ENCODE measurements at places on chromosomes 3 and 15.

- no peak overlapping the region for H3K4me3 ChIP-seq
- H3K27ac ChIP-seq: no peak overlapping the region
- no peaks in the 10 kb centered on the region for H3K4me1 ChIP-seq
Measured at GRCh38 chr3:166488977-166489672, 651.9 kb upstream of the BCHE start.

- H3K27me3 ChIP-seq: no peaks in the 10 kb centered on the region
- no peak for DNase-seq
- no peak overlapping the region for H3K27ac ChIP-seq
- peaks cover 4% of the 10 kb centered on the region for H3K36me3 ChIP-seq
Measured at GRCh38 chr3:47405820-47406761, 25.3 kb downstream of the PTPN23 start.

DNA sequence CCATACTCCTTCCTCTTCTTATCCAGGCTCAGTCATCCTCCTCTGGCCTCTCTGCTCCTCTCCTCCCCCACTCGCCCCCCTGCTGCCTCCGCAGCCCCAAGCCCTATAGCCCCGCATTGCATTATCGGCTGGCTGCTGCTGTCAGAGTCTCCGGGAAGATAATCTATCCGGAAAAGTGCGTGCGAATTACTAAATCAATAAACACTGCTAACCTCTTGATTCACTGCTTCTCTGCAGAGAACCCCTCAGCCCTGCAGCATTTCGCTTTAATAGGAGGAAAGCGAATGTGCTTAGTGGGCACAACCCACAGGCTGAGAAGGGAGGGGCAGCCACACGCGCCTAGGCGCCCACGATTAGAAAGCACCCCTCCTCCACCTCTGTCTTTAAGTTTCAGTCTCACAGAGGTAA is 167.6 kb downstream of the ABHD5 start:
- H3K4me1 ChIP-seq: peaks cover 6% of the 10 kb centered on the region
- peaks cover 73% of the 10 kb centered on the region for H3K27me3 ChIP-seq
- H3K27ac ChIP-seq: no peak overlapping the region
- no peak overlapping the region for H3K4me3 ChIP-seq
- H3K36me3 ChIP-seq: no peaks in the 10 kb centered on the region

- peaks cover 7% of the 10 kb centered on the region for H3K27me3 ChIP-seq
- no peak for DNase-seq
- H3K4me3 ChIP-seq: no peak overlapping the region
- no peaks in the 10 kb centered on the region for H3K36me3 ChIP-seq
- peaks cover 35% of the 10 kb centered on the region for H3K4me1 ChIP-seq
Measured at GRCh38 chr15:90864507-90864906, 3.9 kb upstream of the FURIN start.

- H3K4me1 ChIP-seq: no peaks in the 10 kb centered on the region
- H3K27ac ChIP-seq: no peak overlapping the region
- DNase-seq: no peak
- H3K27me3 ChIP-seq: peaks cover 12% of the 10 kb centered on the region
Measured at GRCh38 chr3:192481638-192482037, 245.7 kb downstream of the FGF12 start.

DNA sequence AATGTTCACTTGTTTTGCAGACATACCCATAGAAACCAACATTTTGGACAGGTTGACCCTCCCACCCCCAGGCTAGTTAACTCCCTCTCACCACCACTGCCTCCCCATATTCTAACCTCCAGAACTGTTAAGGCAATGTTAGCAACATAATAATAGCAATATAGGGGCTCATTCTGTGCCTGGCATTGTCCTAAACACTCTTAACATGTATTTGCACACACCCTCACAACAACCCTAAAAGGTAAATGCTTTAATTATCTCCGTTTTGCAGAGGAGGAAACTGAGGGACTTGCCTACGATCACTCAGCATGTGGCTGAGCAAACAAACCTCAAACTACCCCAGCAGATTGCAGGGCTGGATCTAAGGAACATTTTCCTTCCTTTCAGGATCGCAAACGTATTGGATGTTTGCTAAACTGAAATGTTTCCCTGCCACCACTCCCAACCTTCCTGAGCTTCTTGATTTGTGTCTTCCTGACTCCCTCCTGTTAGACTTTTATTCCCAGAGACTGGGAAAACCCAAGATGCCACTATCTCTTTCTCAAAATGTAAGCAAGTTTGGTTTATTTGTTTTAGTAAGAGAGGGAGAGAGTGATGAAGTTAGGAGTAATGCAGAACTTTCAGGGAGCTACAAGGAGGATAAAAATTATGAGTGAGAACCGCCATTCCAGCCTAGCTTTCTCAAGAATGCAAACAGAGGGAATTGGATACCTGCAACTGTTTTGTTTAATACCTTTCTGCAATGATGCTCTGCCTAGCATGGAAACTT is 1.3 kb downstream of the SCG5 start:
- no peak for DNase-seq
- peaks cover 9% of the 10 kb centered on the region for H3K27me3 ChIP-seq
- H3K4me3 ChIP-seq: peak overlapping the region; percentile 33
- no peaks in the 10 kb centered on the region for H3K36me3 ChIP-seq

DNA sequence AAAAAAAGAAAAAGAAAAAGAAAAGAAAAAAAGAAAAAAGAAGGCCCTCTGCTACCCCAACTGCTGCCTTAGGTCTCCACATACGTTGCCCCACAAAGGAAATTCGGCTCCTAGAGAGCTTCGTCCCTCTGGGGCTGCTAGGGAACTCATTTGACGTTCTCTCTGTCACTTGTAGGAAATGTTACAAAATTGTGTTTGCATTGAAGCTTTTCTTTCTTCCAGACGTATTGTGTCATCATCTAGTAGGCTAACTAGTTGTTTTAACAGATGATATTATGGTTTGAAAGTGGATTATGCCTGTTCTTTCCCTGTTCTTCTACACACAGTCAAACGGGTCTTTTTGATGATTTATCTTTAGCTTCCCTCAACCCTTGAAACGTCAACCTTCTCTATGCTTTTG is 125.3 kb downstream of the BDH1 start:
- peaks cover 9% of the 10 kb centered on the region for H3K4me1 ChIP-seq
- no peak overlapping the region for H3K4me3 ChIP-seq
- no peaks in the 10 kb centered on the region for H3K36me3 ChIP-seq
- H3K27me3 ChIP-seq: peaks cover 59% of the 10 kb centered on the region

DNA sequence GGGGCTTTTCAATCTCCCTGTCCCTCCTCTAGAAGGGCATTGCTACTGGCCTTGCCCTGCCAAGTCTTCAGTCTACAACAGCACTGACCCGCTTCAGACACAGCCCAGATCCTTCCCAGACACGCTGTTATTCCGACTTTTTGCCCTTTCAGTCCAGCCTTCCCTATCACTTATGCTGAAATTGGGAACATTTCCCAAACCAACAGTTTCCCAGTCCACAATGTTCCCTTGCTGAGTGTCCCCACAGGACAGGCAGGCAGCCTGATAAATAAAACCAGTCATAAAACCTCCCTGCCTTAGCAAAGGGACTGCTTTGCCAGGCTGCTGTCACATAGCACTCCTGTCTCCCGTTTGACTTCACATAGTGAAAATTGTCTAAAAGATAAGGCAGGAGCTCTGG is 43.5 kb downstream of the GOLGA6L2 start:
- no peak overlapping the region for H3K4me3 ChIP-seq
- H3K36me3 ChIP-seq: no peaks in the 10 kb centered on the region
- H3K27ac ChIP-seq: no peak overlapping the region

DNA sequence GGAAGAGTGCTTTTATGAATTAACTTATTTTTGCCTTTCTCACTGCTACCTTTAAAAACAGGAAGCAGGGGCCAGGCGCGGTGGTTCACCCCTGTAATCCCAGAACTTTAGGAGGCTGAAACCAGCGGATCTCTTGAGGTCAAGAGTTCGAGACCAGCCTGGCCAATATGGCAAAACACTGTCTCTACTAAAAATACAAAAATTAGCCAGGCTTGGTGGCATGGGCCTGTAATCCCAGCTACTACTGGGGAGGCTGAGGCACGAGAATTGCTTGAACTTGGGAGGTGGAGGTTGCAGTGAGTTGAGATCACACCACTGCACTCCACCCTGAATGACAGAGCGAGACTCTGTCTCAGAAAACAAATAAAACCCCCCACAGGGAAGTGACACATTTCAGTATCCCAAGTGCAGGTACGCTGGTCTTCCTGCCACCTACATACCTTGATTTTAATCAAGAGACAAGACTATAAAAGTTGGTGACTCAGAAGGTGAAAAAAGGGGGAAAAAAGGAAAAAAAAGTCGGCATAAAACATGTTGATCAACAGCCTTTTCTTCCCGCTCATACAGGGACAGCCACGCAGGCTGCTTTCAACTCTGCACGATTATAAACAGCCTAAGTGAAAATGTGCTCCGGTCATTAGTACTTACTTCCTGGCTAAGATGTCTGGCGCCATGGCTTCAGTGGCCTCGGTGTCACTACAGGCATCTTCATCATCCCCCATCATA is 18.8 kb downstream of the PPP1R2 start:
- no peak overlapping the region for H3K4me3 ChIP-seq
- no peaks in the 10 kb centered on the region for H3K27me3 ChIP-seq
- no peak for DNase-seq
- H3K27ac ChIP-seq: no peak overlapping the region
- H3K36me3 ChIP-seq: peaks cover 2% of the 10 kb centered on the region
- no peaks in the 10 kb centered on the region for H3K4me1 ChIP-seq

DNA sequence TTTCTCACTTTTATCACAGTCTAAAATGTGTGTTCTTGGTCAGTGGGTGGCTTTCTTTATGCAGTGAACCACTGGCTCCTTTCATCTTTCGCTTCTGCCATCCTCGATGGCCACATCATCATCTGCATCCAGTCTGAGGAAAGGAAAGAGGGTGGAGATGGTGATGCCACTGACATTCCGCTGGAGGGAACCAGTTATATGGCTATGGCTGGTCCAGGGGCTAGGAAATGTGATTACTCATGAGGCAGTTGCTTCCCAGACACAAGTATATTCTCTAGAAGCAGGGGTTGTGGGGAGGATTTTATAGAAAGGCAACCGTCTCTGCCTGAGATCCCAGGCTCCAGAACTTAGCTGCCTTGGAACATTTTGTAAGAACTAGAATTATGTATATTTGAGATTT is 246.7 kb upstream of the AZI2 start:
- no peak for DNase-seq
- no peak overlapping the region for H3K4me3 ChIP-seq
- no peaks in the 10 kb centered on the region for H3K4me1 ChIP-seq
- H3K36me3 ChIP-seq: no peaks in the 10 kb centered on the region

GRCh38 chr15:64333986-64334929 is 21.7 kb downstream of the CSNK1G1 start:
- peaks cover 9% of the 10 kb centered on the region for H3K36me3 ChIP-seq
- no peaks in the 10 kb centered on the region for H3K27me3 ChIP-seq
- no peak overlapping the region for H3K4me3 ChIP-seq
- H3K4me1 ChIP-seq: no peaks in the 10 kb centered on the region
- H3K27ac ChIP-seq: no peak overlapping the region
- DNase-seq: no peak

DNA sequence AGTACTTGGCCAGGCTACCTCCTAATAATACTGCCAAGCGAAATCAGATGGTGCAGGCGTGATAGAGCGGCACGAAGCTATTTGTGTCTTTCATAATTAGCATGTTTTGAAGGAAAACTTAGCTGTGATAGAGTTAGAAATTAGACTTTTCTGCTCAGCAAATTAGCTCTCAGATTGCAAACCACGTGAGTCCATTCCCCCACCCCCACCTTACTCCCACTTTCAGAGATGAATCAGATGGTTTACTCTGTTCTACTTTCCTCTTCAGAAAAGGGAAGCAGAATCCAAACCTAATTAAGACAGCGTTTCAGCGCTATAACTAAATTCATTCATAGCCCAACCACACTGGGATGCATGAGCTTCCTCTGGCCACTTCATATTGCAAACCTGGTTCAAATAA is 214.6 kb downstream of the SLCO3A1 start:
- H3K4me1 ChIP-seq: peaks cover 1% of the 10 kb centered on the region
- no peak overlapping the region for H3K4me3 ChIP-seq
- peaks cover 11% of the 10 kb centered on the region for H3K27me3 ChIP-seq
- no peak overlapping the region for H3K27ac ChIP-seq

GRCh38 chr3:125045194-125045593 is 10.6 kb downstream of the HEG1 start:
- H3K27ac ChIP-seq: no peak overlapping the region
- no peaks in the 10 kb centered on the region for H3K36me3 ChIP-seq
- peaks cover 4% of the 10 kb centered on the region for H3K4me1 ChIP-seq
- H3K4me3 ChIP-seq: no peak overlapping the region

- no peak for DNase-seq
- peaks cover 15% of the 10 kb centered on the region for H3K4me1 ChIP-seq
- H3K36me3 ChIP-seq: no peaks in the 10 kb centered on the region
- H3K4me3 ChIP-seq: no peak overlapping the region
Measured at GRCh38 chr3:140715035-140715434, 37.2 kb downstream of the TRIM42 start.

DNA sequence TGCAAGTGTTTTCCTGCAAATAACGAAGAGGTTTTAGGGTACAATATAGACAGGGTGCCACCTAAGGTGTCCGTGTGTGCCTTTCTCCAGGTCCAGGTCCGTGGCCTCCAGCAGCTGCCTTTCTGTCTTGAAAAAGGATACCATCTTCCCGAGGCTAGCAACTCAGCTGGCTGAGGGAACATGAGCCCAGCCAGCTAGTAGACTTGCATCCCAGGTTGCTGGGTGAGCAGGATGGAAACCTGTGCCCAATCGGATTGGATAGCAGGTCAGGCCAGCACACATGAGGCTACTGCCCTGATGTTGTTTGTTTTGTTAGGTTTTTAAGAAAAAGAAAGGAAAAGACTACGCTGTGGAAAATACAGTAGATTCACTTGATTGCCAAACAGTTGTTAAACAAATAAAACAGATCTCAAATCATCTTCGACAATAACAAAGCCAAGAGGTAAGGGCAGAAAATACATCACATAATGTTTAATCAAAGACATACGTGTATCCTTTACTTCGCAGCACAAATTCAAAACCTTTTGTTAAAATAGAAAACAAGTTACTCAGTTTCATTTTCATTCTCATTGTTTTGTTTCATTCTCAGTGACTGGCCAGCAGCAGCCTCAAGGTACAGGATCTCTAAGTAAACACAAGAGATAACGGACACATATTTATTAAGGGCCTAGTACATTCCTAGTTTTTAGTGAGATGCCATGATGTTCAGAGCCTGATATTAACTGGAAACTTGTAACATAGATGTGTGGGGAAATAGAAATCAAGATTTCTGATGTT is 661.2 kb upstream of the NR2F2 start:
- no peaks in the 10 kb centered on the region for H3K36me3 ChIP-seq
- no peak overlapping the region for H3K4me3 ChIP-seq
- H3K4me1 ChIP-seq: peaks cover 17% of the 10 kb centered on the region
- H3K27me3 ChIP-seq: peaks cover 8% of the 10 kb centered on the region
- no peak overlapping the region for H3K27ac ChIP-seq

DNA sequence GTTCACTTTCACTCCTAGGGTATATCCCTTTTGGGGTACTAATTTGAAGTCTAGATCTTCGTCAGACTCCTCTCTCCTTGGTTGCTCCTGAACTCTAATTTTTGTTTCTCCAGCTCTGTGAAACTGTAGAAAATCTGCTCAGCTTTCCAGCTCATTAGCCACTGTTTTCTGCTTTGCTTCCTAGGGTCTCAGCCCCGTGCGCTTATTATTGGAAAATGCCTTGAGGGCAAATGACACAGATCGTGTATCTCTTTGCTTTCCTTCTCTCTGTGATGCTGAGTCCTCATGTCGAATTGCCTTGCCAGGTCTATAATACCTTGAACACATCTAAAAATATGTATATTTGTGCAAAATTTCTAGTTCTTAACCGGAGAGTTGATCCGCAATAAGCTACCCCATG is 731.1 kb downstream of the EDEM1 start:
- H3K27me3 ChIP-seq: no peaks in the 10 kb centered on the region
- no peak overlapping the region for H3K4me3 ChIP-seq
- H3K4me1 ChIP-seq: no peaks in the 10 kb centered on the region
- no peak for DNase-seq
- H3K36me3 ChIP-seq: no peaks in the 10 kb centered on the region
- H3K27ac ChIP-seq: no peak overlapping the region

- peak within 1 kb of the TSS; percentile 83 for H3K4me3 ChIP-seq
- peaks cover 15% of the 10 kb centered on the region for H3K27me3 ChIP-seq
- peak within 1 kb of the TSS; percentile 87 for H3K27ac ChIP-seq
- peak; percentile 64 for DNase-seq
- peaks cover 43% of the 10 kb centered on the region for H3K4me1 ChIP-seq
- H3K36me3 ChIP-seq: no peaks in the 10 kb centered on the region
Measured at GRCh38 chr15:63041974-63042876, at the start of gene TPM1. TSS of gene TPM1 (plus strand) at chr15:63042747. CDS start at chr15:63042830, 83 bp downstream.
